Left renal pelvis (tissue), 4 donors: ENCODE measurements at places on chromosomes 3 and 15.

DNA sequence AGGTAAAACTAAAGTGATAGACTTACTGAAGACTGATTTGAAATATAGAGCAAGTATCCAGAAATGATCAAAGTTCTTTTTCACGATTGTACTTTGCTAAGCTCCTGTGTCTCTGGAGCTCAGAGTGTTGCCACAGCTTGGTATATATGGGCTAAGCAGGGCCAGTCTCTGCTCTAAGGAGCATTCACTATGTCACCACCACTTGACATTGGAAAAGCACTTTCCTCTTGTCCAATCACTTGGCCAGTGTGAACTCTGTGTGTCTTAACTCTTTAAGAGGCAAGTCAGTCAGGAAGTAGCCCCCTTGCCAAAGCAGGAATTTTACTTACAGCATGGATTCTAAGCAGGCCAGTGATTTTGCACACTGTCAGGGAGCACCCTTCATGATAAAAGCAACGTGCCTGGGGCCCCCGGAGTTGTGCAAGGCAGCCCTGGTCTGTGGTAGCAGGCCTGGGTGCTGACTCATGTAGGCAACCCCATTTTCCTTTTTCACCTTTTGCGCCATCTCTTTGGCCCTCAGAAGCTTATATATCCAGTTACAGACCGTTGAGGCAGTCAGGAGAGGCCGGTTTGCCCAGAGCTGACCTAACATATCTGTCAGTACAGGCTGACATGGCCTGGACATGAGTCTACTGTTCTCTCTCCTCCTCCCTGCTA is 73.0 kb downstream of the HCN4 start:
- DNase-seq, result no peak

GRCh38 chr3:30695302-30696061 is 89.1 kb downstream of the TGFBR2 start:
- no peak for DNase-seq

GRCh38 chr3:45599984-45600650 is 5.6 kb downstream of the LIMD1 start:
- DNase-seq, result no peak

GRCh38 chr3:32359766-32360492 is 31.7 kb upstream of the CMTM7 start:
- DNase-seq, result no peak

DNA sequence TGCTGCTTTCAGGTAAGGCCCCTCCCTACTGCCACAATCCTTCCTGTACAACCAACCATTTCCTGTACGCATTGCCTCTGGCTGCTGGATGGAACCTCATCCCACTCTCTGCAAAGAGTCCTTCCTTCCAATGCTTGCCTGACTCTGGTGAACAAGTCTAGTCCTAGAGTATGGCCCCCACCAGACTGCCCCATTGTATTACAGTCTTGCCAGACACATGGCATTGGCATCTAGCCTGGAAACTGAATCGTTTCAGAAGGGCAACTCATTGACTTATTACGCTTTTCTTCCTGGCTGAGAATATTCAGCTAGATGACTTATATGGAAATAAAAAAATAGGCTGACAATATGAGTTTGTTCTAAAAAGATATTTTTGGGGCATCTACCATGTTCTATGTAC is 170.3 kb downstream of the SUCLG2 start:
- DNase-seq, result no peak

GRCh38 chr3:19190126-19190525 is 41.8 kb downstream of the KCNH8 start:
- no peak for DNase-seq

GRCh38 chr15:71630475-71630809 is 179.9 kb upstream of the NR2E3 start:
- DNase-seq, result no peak

DNA sequence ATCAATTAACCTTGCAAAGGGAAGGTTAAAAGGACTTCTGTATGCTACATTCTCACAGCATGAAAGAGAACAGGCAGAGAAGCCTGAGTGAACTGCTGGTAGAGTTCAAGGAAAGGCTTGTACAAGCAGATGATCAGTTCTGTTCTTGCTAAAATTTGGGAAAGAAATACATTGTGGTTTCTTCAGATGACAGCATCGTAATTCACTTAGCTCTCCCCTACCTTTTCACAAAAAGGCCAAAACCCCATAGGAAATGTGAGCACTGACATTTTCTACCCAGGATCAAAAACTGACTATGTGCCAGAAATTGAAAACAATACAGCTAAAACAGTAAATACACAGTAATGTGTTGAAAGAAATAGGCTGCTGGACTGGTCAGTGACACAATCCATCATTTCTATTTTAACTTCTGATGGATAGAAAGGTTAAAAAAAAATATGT is 216.4 kb downstream of the DPH6 start:
- DNase-seq, result no peak

DNA sequence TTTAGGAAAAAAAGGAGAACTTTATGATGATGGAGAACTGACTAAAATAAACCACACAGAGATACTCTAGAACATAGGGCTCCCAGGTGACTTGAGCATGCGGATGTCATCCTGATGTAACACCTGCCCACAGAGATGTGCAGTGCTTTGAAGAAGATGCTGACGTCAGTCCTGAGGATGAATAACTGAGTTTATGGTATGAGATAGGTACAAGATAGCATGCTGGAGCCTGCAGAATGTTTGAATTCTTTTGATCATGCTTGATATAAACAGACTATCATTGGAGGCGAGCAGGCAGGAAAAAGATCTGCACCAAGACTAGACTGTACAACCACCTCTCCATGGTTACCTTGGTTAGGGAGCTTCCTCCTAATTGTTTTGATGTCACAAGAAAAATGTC is 12.4 kb downstream of the CCR4 start:
- DNase-seq, result no peak

DNA sequence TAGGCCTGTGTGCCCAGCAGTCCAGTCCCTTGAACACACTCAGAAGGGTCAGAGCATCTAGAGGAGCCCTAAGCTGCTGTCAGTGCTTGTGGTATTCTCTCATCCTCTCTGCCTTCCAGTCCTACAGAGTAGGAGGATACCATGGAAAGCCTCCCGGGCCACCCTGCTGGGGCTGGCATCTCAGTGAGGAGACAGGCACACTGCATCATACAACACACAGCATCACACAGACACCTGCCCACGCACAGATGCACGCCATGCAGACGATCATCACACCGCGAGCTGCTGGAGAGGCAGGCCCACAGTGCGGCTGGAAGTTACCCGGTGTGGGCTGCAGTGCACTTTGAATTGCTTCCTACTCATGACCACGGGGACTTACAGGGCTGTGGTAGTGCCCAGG is 15.2 kb downstream of the GABRA5 start:
- DNase-seq, result no peak

- no peak for DNase-seq
These were observed 31.3 kb upstream of the ATP10A start for GRCh38 chr15:25894371-25894902.
